ENCODE measurements at places on chromosomes 5 and 9. TPM values are rescaled to one million over a fixed set of nuclear protein-coding genes. Genes with fewer than 3 reads are reported as not detected.

DNA sequence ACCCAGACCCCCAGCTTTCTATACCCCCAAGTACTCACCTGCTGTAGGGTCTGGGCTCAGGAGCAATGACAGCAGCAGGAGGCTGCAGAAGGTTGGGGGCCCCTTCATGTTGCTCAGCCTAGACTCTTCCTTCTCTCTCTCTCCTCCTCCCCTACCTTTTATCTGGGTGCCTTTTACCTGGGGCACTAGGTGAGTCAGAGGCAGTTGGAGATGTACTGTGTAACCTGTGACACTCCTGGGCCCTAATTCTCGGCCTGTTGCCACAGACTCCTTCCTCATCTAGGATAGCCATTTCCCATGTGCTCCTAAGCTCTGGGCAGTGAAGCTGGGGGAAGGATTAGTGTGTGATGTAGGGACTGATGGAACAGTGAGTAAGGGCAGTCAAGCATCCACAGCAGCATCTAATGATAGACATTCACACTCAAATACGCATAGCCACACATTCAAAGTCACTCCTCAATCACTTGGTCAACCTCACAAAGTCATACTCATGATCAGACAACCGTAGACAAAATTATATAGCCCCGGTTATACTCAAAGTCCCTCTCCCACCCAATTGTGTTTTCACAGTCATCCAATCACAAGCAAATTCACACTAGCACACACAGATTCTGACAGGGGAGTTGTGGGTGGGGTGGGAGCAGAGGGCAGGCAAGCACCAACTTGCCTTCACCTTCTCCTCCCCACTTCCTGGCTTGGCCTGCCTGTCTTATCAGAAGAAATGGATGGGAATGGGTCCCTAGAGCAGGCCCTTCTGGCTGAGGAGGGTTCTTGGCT is at the start of gene CCL27:
TSS of gene CCL27 (minus strand) at position 132 of the 777 bp plus-strand sequence. CDS start at position 108, 24 bp downstream.
- no peak for DNase-seq

DNA sequence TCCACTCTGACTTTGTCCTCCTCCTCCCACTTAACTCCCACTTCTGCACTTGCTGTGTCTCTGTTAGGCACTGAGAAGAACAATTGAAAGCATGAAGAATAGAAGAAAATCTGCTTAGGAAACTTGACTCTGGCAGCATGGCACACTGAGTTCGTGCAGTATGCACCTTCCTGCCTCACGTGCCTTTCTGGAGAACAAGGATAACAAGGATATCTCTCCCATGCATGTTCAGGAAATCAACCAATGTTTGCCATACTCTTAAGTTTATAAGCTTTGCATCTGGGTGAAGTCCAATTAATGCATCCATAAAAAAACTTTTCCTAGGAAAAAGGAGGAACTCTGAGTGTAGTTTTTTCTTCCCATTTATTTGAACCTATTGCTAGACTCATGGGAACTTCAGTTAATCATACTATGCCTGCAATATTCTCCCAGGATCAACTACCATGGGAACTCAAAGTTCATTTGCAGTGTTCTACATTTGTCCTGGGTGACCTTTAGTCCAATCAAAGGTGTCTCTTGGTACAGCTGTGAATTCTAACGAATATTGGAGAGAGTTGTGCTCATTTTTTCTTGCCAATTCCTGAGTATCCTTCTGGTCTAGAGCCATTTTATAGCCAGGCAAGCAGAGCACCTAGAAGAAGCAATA is 227.0 kb downstream of the ENC1 start:
- DNase-seq = no peak

GRCh38 chr5:102114525-102115069 is 181.5 kb downstream of the SLCO4C1 start:
- no peak for DNase-seq

DNA sequence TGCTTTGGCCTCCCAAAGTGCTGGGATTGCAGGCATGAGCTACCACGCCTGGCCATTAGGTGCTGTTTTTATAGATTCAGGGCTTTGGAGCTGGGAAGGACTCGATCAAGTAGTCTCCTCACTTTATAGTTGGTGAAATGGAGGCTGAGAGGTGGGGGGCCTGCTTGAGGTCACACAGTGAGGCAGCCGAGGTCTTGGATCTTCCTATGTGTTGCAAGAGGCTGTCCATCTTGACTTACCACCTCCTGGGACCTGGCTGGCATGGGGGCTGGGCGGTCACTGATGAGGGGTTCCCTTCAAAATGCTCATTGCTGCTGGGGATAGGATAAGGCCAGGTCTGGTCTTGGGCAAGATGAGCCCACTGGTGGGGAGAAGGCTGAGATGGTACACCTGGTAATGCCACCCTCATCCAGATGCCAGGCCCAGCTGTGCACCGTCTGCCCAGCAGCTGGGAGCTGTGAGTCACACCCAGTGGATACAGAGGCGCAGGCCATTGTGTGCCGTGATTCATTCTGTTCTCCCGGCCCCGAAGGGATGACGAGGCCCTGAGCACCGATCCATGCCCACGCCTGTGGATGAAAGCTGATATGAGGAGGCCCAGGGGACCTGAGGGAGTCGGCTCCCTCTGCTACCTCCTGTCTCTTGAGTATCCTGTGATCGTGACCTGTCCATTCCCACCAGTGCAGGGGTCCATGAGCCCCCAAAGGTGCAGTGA is 10.5 kb upstream of the NDST1 start:
- DNase-seq = peak; percentile 91

DNA sequence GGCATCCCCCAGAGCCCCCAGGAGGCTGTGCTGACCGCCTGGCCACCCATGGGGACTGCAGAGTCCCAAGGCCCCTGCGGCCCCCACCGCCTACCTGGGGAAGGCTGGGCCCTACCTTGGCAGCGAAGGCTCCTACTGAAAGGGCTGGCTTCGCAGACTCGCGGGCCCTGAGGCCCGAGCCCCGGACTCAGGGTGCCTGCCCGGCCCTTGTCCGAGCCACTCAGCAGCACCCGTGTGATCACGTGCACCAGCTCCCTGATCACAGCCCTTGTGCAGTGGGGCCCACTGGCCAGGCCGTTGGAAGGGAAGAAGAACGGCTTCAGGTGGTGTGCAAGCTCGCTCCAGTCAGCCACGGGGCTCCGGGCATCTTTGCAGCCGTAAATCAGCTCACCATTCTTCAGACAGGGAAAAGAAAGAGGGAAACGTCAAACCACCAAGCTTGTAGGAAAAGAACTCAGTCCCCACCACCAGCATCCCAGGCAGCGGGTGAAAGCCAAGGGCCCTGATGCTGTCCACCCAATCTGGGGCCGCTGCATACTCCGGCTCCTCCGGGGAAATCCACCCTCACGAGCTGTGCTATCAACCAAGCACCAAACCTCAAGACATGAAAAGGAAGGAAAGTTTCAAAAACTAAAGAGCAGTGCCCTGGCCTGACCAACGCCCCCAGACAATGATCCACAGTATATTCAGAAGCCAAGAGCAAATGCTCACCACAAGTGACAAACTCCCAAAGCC is 31.9 kb downstream of the IPPK start:
- DNase-seq = peak; percentile 30

DNA sequence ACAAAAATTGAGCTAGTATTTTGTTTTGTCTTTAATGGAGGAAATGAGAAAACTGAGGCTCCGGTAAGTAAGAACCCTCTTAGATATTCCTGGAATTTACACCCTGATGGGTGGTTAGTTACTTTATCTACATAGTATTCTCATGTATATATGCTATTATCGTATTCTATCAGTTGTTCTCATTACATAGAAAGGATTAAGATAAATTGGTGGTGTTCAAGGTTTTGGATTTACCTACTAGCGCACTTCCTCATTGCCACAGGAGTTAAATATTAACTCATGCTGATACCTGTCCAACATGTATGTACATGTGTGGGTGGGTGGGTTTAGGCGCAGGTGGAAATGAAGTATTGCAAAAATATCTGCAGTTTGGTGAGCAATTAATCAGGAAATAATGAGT is 61.1 kb upstream of the IFNE start:
- DNase-seq = no peak

GRCh38 chr9:76313771-76314170 is 80.5 kb downstream of the RFK start:
- no peak for DNase-seq

DNA sequence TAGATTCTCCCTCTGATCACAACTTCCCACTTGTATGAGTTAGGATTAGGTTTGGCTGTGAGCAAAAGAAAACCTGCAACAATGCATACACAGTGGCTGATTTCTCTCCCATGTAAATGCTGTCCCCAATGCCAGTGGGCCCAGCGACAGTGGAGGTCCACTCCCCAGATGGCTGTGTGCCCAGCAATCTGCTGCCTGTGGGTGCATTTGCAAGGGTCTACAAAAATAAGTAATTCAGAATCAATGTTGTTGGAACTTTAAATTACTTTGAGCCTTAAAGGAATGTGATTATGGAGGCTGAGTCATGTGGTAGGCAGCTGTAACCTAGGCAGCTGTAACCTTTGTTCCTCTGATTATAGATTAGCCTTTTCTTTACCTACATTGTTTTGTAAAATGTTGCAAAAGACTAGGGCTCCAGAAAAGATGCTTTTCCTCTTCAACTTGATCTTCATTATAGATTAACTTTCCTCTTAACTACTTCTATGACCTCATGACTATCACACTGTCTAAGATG is 14.2 kb upstream of the MXD3 start:
- no peak for DNase-seq

DNA sequence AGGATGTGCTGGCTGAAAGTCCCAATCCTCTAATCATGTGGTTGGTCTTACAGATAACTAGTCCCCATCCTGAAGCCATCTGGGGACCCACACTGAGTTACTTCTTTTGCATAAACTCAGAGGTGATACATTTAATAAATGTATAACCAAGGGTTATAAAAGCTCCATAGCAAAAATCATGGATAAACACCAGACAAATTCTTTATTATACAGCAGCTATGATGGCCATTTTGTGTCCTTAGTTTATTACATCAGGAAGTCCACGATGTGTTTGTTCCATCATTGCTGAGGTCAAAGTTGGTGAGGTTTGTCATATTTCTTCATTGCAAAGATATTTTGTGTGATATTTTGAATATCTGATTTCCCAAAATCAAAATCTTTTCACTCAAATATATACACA is 80.2 kb downstream of the GCNT1 start:
- no peak for DNase-seq

GRCh38 chr9:106218427-106218826 is 524.1 kb downstream of the TMEM38B start:
- no peak for DNase-seq

GRCh38 chr5:37251665-37252064 is 2.5 kb upstream of the CPLANE1 start:
- DNase-seq = no peak

DNA sequence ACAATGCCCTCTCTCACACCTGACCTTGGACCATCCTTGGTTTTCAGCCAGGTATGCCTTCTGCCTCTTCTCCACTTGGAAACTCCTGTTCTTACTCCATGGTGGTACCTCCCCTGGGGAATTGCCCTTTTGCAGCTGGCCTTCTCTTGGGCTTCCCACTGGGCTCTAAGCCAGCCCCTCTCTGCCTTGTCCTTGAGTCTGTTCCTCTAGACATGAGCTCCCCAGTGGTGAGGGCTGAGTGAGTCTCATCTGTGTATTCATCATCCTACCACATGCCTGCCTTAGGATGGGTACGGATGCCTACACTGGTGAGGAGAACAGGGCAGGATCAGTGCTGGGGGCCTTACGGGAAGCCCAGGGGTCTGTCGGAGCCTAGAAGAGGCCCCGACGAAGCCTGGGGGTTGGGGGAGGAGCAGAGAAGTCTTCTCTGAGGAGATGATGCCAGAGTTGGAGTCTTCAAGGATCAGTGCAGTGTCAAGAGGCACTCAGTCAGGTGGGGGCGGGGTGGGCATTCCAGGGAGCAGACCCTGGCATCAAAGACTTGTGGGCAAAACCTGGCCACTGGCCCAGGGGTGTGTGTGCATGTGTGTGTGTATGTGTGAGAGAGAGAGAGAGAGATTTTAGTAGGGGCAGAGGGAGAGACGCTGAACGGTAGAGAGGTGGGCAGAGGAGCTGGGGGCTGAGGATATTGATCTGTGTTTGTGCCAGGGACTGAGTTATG is 5.2 kb upstream of the CRB2 start:
- DNase-seq = no peak

- DNase-seq = no peak
Observed at GRCh38 chr9:69744688-69745380, 15.0 kb downstream of the PTAR1 start.

- DNase-seq = no peak
Observed at GRCh38 chr9:33309903-33310302, 19.6 kb downstream of the NFX1 start.

GRCh38 chr5:110853267-110853666 is 114.5 kb downstream of the SLC25A46 start:
- no peak for DNase-seq

- no peak for DNase-seq
Observed at GRCh38 chr5:86320266-86320665, 297.5 kb upstream of the COX7C start.

Gene HBEGF
- total RNA-seq = 32.2 TPM

Gene SPATA31D4
- total RNA-seq = not detected

Gene ARL14EPL
- total RNA-seq = not detected

Gene TTC33
- 16.7 TPM for total RNA-seq

Gene CARD6
- 8.0 TPM for total RNA-seq

Gene SWI5
- total RNA-seq = 21.5 TPM

Gene SPATA31C2
- total RNA-seq = not detected

Gene SOX30
- total RNA-seq = not detected

Gene GABRA6
- not detected for total RNA-seq

Gene SLC34A3
- not detected for total RNA-seq

Gene GLT6D1
- not detected for total RNA-seq

Gene TMEM267
- 6.0 TPM for total RNA-seq

Gene FOXD4L6
- not detected for total RNA-seq

Gene PCDHB3
- total RNA-seq = 0.63 TPM

Gene GRM6
- total RNA-seq = not detected
